ENCODE measurements at places on chromosomes 6 and 20. TPM values are rescaled to one million over a fixed set of nuclear protein-coding genes. Genes with fewer than 3 reads are reported as not detected.

Gene LZTS3
- 5.6 TPM for total RNA-seq

Gene FGD2
- not detected for total RNA-seq

Gene TLDC2
- total RNA-seq = not detected

Gene DPPA5
- total RNA-seq = not detected

Gene NKX2-4
- not detected for total RNA-seq

Gene TREM1
- total RNA-seq = 0.33 TPM

Gene PLTP
- total RNA-seq = 1.6 TPM
